ENCODE measurements at places on chromosomes 5 and 9. TPM values are rescaled to one million over a fixed set of nuclear protein-coding genes. Genes with fewer than 3 reads are reported as not detected.

The BAAT gene
- total RNA-seq: under 0.01 TPM

The PLAC8L1 gene
- not detected for total RNA-seq

The SGCD gene
- 0.38 TPM for total RNA-seq

The CKMT2 gene
- total RNA-seq: 0.16 TPM

The PAM gene
- 356 TPM for total RNA-seq

The TICAM2 gene
- 0.63 TPM for total RNA-seq

The NACC2 gene
- 20.0 TPM for total RNA-seq

The PCSK5 gene
- total RNA-seq: 2.5 TPM

The C5orf34 gene
- 3.9 TPM for total RNA-seq

The SHOC1 gene
- not detected for total RNA-seq

The HSD17B4 gene
- total RNA-seq: 205 TPM

The NUTM2F gene
- not detected for total RNA-seq

The PCDHB7 gene
- total RNA-seq: 0.16 TPM

The SH2D3C gene
- total RNA-seq: 43.5 TPM

The LCN6 gene
- not detected for total RNA-seq

The EGR1 gene
- 0.32 TPM for total RNA-seq

The EMB gene
- 0.25 TPM for total RNA-seq

The SUSD3 gene
- 0.16 TPM for total RNA-seq

The TLN1 gene
- total RNA-seq: 408 TPM

The ADGRV1 gene
- total RNA-seq: under 0.01 TPM

The CYSRT1 gene
- total RNA-seq: 0.16 TPM

The NRG2 gene
- total RNA-seq: 0.57 TPM

The CYLC2 gene
- total RNA-seq: not detected

The TMC1 gene
- total RNA-seq: 1.3 TPM

The NSD1 gene
- total RNA-seq: 53.0 TPM

The HAVCR1 gene
- total RNA-seq: not detected
